ENCODE measurements at places on chromosomes 6 and 20.

DNA sequence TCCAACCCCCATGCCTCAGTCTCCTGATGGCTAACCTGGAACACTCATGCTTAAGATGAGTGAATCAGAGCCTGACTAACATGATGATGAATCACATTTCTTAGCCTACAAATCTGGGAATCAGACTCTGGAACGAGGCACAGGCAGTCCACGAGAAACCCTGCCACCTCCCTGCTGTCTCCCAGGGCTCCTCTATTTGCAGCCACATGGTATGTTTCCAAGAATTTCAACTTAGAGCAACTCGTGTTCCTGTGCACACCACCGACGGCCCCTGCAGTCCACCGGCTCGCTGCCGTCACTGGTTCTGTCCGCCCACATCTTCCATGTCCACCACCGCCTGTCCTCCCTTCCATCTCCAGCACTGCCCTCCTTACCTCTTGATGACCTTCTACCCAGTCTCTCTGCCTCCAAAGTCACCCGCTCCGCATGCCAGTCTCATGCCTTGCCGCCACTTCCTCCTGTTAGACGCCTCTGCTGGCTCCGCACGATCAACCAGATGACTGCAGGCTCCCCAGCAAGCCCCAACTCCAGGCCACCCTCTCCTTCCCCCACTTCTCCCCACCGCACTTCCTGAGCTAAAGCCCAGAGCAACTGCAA lies 87.6 kb downstream of the AGPAT4 start:
- DNase-seq: peak; percentile 64

DNA sequence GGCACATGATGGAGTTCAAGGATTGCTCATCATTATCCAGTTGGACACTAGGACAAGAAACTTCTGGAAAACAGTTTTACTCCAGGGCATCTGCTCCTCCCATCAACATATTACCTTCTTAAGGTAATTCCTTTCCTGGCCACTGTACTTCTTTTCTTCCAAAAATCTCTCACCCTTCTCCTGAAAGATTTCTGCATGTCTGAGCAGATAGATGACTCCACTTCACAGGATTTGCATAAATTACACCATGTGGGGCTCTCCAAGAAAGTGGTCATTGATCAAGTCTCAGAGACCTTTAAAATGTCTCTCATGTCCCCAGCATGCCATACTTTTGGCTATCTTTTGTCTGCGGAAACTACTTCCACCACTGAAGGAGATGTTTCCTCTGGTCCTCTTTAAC lies 103.2 kb upstream of the TNFAIP3 start:
- DNase-seq: no peak

- DNase-seq: no peak
Measured at GRCh38 chr6:144395826-144396225, 110.7 kb downstream of the UTRN start.

- no peak for DNase-seq
Measured at GRCh38 chr6:25536781-25537180, 115.2 kb upstream of the SCGN start.

GRCh38 chr6:85416049-85416448 lies 33.8 kb upstream of the NT5E start:
- no peak for DNase-seq

- no peak for DNase-seq
Measured at GRCh38 chr6:162053084-162053483, 674.5 kb downstream of the PRKN start.

- DNase-seq: no peak
Measured at GRCh38 chr6:30317913-30318589, 8.7 kb upstream of the TRIM39 start.

- DNase-seq: no peak
Measured at GRCh38 chr20:13436530-13436929, 202.2 kb downstream of the TASP1 start.

- no peak for DNase-seq
Measured at GRCh38 chr20:61909821-61910220, 155.9 kb downstream of the TAF4 start.

- no peak for DNase-seq
Measured at GRCh38 chr6:4384656-4385055, 249.3 kb upstream of the ECI2 start.

DNA sequence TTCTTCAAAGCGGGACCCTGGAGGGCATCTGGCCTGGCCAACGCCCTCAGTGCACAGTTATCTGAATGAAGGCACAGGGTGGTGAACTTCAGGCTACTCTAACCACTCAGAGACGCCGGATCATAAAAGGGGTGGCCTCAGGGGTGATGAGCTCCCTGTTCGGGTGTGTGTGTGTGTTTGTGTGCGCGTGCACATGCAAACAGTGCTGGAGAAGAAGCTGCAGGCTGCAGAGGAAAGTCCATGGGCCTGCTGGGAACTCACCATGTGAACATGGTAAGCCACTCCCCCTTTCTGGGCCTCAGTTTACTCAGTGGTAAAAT lies 42.0 kb downstream of the KIAA1755 start:
- DNase-seq: no peak

- DNase-seq: no peak
Measured at GRCh38 chr6:75747152-75747992, 1.7 kb upstream of the MYO6 start.

- DNase-seq: no peak
Measured at GRCh38 chr6:43170417-43170930, 595 bp upstream of the SRF start.

DNA sequence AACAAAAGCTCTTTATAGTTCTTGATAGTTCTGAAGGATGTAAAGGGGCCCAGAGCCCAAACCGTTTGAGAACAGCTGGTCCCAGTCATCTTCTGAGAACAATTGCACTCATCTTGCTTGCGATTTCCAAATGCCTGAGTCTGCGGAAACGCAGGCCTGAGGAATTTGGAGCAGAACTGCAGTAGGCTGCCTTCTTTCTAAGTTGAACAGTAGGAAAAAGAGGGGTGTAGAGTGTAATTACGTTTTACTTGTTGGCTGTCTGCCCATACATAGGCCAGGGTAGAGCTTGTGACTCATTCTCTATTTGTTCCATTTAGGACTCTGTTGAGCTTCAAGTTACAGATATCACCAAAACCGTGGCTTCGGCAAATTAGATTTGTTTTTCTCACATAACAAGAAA lies 42.0 kb upstream of the KIF16B start:
- DNase-seq: no peak

- no peak for DNase-seq
Measured at GRCh38 chr6:111269401-111269970, 182.2 kb downstream of the SLC16A10 start.

- no peak for DNase-seq
Measured at GRCh38 chr20:5667705-5668528, 82.3 kb upstream of the SHLD1 start.

DNA sequence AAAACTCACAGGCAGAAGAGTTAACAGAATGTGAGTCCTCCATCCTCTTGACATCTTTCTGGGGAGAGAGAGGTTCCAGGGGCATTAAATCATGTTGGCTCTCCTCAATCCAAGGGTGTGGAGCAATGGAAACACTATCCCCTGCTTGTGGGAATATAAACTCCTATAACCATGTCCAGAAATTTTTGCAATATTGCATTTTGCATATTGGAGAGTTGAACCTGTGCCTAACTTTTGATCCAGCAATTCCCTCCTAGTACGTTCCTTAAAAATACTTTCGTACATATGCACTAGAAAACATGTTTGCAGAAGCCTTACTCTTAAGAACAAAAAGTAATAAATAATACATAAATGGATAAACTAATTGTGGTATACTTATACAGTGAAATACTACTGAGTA lies 56.3 kb upstream of the FAM184A start:
- DNase-seq: no peak

DNA sequence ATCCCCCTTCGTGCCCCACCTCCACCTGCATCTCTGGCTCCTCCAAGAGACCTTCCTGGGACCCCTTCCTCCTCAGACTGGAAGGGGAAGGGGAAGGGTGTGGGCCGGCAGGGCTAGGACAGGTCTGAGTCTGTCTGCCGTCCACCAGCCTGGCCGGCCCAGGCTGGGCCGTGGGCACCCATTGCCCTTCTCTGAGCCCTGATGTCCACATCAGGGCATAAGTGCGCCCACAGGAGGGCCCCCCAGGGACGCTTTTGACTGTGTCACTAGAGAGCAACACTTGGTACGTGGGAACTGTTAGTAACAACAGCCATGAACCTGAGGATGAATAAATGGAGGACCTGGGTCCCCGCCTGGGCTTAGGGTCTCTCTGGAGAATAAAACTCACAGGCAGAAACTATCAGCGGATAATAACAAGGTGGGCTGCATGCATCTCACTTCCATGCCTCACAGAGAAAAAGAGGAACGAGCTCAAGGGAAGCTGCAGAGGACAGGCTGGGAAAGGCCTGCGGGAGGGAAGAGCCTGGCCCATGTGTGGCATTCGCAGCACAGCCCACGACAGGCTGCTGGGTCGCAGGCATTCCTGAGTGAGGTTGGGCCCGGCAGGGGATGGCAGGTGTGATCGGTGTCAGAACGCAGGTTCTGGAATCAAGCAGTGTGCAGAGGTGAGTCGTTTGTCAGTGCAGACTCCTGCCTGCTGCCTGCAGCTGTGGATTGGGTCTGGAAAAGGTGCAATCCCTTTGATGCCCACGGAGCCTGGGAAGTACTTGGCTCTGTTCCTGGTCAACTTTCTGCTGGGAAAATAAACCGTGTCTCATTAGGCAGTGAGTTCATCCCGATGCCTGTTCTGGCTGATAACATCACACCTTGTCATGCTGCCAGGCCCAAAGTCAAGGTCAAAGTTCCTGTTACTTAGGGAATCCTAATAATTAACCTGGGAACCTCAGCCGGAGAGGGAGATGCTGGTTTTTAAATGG lies 60.9 kb downstream of the BCAS4 start:
- no peak for DNase-seq

- no peak for DNase-seq
Measured at GRCh38 chr6:166739117-166739975, 112.3 kb upstream of the RPS6KA2 start.

GRCh38 chr6:21101694-21102093 lies 491.9 kb upstream of the SOX4 start:
- no peak for DNase-seq

DNA sequence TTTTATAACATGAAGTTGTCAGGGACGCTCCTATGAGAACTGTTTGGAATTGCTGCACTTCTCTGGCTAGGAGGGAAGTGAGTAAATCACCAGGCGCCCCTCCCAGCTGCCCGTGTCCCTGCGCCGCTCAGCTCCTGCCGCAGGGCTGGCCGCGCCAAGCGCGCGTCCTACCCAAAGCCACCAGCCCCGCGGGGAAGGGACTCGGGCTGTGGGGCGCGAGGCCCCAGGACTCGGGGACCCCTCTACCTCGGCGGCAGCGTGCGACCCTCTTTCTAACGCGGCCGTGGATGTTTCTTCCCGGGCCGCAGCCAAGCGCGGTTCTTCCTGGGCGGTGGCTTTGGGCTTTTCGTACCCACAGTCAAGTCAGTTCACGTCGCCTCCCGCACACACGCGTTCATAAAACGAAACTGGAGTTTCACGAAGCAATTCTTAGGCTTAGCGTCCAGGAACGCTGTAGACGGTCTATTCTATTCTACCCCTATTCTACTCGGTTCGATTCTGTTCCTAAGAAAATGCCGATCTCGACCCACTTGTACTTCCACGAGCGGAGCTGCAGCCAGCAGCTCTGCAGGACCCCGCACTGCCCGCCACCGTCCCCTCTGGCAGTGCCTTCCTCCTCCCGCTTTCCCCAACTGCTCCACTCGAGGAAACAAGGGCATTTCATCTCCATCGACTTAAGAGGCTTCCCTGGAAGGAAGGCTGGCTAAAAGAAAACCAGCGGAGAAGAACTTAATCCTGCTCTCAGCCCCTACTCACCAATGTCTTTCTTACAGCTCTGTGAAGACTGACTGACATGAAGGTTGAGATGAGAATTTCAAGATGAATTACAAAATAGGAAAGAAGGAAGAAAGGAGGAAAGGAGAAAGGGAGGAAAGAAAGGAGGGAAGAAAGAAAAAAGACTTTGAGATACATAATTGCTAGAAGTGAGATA lies 15.4 kb downstream of the FOXC1 start:
- DNase-seq: no peak

- no peak for DNase-seq
Measured at GRCh38 chr6:131216246-131216645, 81.0 kb downstream of the AKAP7 start.

GRCh38 chr6:136077834-136078576 lies 172.1 kb downstream of the MTFR2 start:
- DNase-seq: peak; percentile 67
